Retina (tissue), 1 donor: ENCODE measurements at places on chromosomes 1 and 21.

GRCh38 chr1:180094705-180095295, 59.9 kb upstream of the QSOX1 start:
- DNase-seq = no peak

- DNase-seq = no peak
Observed at GRCh38 chr1:25201006-25201405, 31.3 kb downstream of the SYF2 start.

DNA sequence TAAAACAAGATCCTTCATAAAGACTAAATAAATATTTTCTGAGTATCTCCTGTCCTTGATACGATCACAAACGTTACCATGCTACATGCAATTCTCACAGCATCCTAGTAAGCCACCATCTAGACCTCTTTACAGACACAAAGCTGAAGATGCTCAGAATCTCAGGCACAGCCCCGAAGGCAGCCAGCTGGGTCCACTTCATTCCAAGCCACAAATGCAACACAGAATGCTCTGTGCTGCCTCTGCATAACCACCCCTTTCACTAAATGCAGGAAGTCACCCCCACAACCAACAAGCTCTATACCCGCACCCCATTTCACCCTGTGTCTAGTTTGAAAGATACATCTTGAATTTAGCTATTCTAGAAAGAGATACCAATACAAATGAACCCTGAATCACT, 12.9 kb downstream of the RCAN1 start:
- DNase-seq = no peak

GRCh38 chr21:26185446-26185845, 14.9 kb upstream of the APP start:
- no peak for DNase-seq

- no peak for DNase-seq
Observed at GRCh38 chr1:161121834-161122233, 3.9 kb downstream of the NIT1 start.

DNA sequence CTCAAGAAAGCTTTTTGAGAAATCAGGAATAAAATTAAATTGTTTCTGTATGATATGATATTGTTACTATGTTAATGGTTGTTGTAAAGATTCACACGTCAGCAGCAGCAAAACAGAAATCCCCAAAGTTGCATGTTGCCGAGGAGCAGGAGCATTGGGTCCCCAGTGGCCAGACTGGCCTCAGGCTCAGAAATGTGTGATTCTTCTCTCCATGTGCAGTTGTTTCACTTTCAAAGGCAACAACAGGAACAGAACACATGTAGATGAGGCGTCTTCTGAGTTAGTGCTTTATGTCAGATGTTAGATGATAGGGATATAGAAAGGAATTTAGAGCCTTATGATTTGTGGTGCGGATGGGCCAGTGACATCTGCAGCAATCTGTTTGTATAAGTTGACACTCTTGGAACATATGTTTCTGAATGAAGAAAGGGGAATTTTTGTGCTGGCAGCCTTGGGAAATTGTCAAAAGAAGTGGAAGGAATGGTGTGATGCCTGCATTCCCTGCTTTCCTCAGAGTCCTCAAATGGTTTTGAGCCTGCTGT, 2.1 kb upstream of the TTLL7 start:
- peak; percentile 19 for DNase-seq

- no peak for DNase-seq
Observed at GRCh38 chr1:19476450-19477190, 8.7 kb downstream of the CAPZB start.
